ENCODE measurements at places on chromosomes 3 and 15.

DNA sequence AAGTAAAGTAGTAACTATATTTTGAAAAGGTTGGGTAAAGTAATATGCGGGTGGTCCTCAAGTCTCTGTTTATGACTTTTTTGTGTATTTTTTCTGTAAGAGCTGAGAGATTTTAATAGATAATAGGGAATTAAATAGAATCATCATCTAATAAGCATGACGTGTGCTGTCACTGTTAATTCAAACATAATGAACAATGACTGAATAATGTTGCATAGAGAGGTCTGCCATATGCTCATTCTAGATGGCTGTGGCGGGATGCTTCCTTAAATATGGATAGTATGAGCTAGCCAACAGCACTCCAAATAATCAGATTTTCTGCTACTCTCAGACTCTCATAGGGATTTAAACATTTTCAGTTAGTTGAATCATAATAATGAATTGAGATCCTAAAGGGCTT is 302.8 kb upstream of the RBMS3 start:
- DNase-seq = no peak

GRCh38 chr15:36313021-36313420 is 266.4 kb upstream of the CDIN1 start:
- DNase-seq = no peak

DNA sequence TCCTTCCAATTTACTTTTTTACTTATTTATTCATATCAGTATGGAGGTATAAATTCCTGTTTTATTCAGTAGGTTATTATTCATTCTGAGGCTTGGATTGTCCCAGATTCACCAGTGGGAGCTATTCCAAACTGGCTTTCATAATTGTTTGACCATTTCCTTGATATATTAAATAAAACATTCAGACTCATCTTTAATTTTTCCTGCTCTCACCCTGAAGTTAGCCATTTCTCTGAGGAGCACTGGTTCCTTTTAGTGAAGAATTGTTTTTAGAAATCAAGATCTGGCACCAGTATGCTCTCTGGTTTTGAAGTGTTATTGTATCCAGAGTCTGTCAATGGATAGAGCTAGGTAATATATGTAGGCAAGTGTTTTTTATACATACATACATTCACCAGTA is 66.9 kb upstream of the DCBLD2 start:
- DNase-seq = no peak

GRCh38 chr3:33798113-33798417 is 365 bp upstream of the PDCD6IP start:
- no peak for DNase-seq

DNA sequence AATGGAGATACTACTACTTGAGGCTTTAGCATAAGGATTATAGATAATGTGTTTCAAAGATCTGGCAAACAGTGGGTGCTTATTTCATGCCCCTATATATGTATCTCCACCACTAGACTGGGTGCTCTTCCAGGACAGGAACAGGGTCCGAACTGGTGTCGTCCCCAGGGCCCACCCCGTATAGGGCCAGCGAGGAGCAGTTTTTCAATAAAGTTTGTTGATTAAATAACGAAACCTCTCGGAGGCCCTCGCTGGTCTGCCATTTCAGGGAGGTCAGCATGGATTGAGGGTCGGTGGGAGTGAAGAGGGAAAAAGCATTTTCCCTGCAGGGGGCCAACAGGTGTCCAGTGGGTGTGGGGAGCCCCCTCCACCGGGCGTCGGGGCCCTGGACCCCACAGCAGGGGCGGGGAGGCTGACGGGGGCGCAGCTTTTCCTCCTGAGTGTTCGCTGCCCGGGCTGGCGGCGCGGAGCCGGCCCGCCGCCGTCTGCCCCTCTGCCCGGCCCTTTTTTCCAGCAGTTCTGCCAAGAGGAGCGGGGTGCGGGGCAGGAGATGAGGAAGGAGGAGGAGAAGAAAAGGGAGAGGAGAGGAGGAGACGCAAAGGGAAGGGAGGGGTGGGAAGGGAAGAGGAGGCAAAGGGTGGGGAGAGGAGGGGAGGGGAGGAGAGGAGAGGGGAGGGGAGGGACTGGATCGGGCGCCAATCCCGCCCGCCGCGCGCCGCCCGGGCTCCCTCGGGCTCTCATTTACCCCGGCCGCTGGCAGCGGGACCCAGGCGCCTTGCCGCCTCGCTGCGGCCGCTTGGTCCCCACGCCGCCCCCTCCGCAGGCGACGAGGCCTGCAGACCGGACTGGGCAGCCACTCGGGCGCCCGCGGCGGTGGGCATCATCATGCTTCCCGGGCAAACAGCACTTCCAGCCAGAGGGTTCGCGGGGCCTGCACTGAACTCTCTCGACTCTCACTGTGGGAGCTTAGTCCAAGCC is 66.3 kb downstream of the ISG20 start:
- DNase-seq = no peak

- DNase-seq = no peak
Measured at GRCh38 chr15:77426871-77427270, 6.2 kb downstream of the HMG20A start.

DNA sequence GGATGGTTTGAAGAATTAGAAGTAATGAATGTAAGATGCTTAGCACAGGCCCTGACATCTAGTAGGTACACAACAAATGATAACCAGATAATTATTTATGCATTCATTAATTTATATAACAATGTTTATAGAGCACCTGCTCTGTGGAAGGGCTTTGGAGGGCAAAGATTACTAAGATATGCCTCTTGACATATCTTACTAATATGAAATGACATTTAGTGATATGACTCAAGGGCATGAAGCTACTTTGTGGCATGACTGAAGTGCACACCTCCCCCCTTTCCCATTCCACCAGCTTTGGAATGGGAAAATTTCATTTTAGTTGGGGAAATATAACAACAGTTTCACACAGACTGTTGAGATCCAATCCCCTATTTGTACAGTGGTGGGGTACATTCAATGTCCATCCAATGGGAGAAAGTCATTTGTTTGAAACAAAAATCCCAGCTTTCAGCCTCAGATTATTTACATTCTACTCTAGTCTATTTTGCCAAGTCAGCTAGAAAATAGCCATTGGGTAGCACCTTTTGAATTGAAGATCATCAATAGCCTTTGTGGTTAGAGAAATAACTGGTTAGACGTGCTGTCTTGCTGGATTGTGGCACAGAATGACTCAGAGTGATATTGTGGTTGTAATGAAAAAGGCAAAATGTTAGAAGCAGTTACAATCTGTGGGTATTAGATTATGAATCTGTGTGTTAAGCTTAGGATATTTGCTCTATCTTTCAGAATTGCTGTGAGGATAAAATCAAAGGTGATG is 72.9 kb downstream of the MOBP start:
- no peak for DNase-seq

- DNase-seq = no peak
Measured at GRCh38 chr3:133490468-133491351, 82.8 kb upstream of the CDV3 start.

DNA sequence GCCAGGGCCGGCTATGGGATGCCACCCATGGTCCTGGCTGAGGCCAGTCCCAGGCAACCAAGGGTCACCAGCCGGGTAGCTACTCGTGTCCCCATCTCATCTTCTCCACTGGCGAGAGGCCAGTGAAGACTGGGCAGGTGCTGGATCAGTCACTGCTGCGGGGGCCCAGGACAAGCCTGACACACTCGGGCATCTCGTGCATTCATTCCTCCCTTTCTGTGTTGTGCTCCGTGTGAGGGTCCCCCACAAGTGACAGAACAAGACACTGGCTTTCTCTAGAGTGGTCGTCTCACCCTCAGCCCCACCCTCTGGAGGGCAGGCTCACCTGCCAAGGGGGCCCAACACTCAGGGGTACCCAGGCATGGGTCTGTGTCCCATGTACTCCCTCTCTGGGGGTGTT is 48.4 kb downstream of the ROPN1B start:
- DNase-seq = no peak

DNA sequence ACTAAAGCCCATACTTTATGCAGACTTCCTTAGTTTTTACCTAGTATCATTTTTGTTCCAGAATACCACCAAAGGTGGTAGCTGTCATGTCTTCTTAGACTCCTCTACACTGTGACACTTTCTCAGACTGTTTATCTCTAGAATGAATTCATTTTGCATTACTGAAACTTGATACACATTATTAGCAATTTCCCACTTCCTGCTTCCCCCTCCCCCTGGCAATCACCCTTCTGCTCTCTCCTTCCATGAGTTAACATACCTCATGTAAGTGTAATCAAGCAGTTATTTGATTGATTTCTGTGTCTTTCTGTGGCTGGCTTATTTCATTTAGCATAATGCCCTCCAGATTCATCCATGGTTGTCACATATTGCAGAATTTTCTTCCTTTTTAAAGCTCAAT is 204.9 kb downstream of the STAG1 start:
- no peak for DNase-seq

DNA sequence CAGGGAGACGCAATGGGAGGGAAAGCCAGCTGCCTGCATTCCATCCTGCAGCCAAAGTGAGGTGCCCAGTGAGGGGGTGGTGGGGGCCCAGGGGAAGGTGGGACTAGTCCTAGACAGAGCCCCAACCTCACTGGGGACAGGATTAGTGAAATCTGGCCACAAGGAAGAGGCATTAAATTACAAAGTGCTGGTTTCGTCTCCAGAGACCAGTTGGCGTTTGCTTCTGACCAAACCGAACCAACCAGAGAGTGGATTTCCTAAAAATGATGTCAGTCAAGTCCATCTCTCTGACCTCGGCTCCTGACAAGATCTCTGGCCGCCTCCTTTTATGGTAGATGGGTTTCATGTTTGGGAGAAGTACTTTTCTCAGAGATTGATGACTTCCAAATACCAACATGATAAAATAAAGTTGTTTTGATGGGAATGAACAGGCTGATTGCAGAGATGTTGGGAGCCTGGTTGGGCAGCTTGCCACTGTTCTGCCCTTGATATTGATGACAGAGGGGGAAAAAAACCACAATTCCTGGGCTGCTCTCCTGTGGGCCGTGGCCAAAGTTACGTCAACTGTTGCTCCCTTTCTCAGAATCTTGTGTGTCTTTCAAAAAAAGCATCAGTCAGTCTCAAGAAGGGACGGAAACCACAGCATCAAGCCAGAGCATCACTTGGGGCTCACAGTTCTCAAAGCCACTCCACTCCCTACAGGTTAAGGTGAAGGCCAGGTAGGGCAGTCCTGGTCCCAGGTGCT is 24.6 kb downstream of the ITGA11 start:
- no peak for DNase-seq

- no peak for DNase-seq
Measured at GRCh38 chr3:120443626-120444123, 7.1 kb downstream of the FSTL1 start.

DNA sequence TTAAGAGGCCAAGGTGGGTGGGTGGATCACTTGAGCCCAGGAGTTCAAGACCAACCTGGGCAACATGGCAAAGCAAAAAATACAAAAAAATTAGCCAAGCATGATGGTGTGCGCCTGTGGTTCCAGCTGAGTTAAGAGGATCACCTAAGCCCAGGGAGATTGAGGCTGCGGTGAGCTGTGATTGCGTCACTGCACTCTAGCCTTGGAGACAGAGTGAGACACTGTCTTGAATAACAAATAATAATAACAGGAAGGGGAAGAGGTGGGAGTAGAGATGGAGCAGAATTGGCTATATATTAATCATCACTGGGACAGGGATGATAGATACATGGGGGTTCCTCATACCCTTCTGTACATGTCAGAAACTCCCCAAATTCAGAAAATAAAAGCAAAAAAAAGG is 23.8 kb upstream of the NMB start:
- DNase-seq = peak; percentile 43

DNA sequence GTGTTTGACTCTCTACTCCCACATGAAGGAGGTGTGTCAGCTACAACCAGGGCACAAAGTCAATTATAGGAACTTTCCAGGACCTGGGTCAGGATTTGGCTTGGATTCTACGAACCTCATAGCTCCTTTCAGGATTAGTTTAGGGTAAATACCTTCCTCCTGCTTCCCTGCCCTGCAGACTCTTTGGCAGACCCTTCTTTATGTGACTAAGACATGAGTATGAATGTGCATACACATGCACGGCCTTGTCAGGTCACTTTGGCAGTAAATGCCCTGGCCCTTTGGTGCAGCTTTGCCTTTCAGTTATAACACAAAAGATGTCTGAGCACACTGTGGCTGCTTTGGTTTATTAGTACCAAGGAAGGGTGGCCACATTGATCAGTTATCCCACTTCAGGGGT is 68.9 kb downstream of the GHSR start:
- no peak for DNase-seq

DNA sequence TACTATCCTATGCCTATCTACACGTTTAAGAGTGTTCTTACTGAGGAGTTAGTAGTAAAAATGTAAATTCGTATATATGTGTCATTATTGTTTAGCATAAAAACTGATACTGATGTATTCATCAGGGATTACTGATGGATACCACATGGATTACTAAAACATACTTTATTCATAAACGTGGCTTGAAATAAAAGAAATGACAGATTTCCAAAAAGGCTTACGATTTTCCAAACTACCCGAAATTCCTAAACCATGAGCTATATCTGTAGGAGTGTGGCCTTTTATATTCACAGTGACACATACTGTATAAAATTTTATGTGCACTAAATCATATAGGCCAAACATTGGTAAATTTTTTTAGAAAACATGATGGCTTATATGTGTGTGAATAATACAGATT is 6.9 kb downstream of the TSC22D2 start:
- no peak for DNase-seq

DNA sequence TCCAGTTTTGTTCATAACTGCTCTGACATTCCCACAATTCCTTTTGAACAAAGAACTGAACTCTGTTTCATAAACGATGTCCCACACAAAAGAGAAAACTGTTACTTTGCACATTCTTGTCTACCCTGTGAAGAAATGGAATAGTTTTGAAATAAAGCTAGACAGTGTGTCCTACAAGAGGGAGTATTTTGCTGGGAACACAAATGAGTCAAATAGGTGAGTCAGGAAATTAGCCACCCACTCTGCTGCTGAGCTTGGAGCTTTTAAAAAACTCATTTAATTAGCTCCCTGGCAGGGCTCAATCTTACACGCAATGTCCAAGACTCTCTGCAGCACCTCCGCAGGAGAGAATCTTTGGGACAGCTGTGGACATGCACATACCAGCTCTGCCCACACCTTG is 193.4 kb downstream of the SLC9A9 start:
- DNase-seq = no peak

GRCh38 chr3:142027300-142027699 is 122.0 kb downstream of the TFDP2 start:
- peak; percentile 55 for DNase-seq

GRCh38 chr3:117499189-117499870 is 789.8 kb downstream of the TUSC7 start:
- no peak for DNase-seq

GRCh38 chr3:170740726-170741591 is 129.0 kb downstream of the RPL22L1 start:
- DNase-seq = no peak

DNA sequence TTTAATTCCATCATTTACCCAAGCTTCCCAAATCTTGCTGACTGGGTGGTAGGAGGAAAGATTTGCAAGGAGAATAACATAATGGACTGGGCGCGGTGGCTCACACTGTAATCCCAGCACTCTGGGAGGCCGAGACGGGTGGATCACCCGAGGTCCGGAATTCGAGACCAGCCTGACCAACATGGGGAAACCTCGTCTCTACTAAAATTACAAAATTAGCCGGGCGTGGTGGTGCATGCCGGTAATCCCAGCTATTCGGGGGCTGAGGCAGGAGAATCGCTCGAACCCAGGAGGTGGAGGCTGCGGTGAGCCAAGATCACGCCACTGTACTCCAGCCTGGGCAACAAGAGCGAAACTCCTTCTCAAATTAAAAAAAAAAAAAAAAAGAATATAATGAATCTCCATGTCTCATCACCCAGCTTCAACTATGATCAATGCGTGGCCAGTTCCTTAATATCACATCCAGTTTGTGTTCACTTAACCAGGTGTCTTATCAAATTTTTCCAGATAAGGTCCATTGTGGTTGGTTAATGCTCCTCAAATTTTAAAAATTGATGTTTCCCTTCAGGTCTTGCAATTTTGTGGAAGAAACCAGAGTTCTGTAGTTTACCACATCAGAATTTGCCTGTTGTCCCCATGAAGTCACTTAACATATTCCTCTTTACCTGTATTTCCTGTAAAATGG is 1.3 kb upstream of the ABCF3 start:
- DNase-seq = no peak

Data from inflammatory macrophage (primary cell).